Activated CD8-positive, alpha-beta memory T cell treated with anti-CD3 and anti-CD28 coated beads for 4 hours (primary cell): ENCODE measurements at places on chromosomes 2 and 18.

GRCh38 chr2:64391940-64392339 lies 62.0 kb upstream of the LGALSL start:
- DNase-seq: no peak

- DNase-seq: no peak
These were observed 347.0 kb downstream of the KIAA1328 start for GRCh38 chr18:37175727-37176620.

- no peak for DNase-seq
These were observed 5.7 kb downstream of the MGAT5 start for GRCh38 chr2:134259571-134259970.

DNA sequence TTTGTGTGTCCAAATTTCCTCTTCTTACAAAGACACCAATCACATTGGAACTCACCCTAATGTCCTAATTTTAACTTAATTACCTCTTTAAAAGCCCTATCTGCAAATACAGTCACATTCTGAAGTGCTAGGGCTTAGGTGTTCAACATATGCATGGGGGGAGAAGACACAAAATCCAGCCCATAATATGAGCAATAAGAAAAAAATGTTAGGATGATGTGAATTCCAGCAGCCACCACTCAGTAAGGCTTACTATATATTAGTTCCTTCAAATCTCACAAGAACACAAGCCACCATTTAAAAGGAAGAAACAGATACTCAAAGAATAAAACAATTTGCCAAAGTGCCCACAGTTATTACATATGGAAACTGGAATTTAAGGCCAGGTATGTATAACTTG lies 285.7 kb downstream of the EPHA4 start:
- DNase-seq: no peak

GRCh38 chr2:182319556-182320505 lies 107.0 kb downstream of the PDE1A start:
- DNase-seq: no peak

GRCh38 chr2:19357402-19358241 lies 801 bp downstream of the OSR1 start:
- DNase-seq: no peak

DNA sequence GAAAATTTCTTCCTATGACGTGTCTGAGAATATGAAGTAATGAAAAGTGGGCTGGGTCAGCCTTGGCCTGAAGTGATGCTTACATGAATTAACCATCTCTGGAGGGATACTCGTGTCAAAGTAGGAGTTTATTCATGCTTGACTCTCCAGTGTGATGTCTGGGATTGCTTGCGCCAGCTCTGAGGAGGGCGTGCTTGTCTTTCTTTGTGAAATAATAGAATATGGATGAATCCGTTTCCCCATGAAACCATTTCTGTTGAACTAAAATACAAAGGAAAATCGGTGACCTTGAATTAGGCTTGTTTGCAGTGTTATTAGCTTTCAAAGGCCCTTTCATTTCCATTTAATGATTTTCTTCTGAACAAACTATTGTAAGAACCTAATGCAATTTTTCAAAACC lies 77.9 kb downstream of the EML6 start:
- no peak for DNase-seq

- no peak for DNase-seq
These were observed 25.7 kb upstream of the XIRP2 start for GRCh38 chr2:166862468-166863132.
